ENCODE measurements at places on chromosomes 6 and 20. TPM values are rescaled to one million over a fixed set of nuclear protein-coding genes. Genes with fewer than 3 reads are reported as not detected.

C2 gene
- 5.1 TPM for total RNA-seq

LAMP5 gene
- not detected for total RNA-seq

DNA sequence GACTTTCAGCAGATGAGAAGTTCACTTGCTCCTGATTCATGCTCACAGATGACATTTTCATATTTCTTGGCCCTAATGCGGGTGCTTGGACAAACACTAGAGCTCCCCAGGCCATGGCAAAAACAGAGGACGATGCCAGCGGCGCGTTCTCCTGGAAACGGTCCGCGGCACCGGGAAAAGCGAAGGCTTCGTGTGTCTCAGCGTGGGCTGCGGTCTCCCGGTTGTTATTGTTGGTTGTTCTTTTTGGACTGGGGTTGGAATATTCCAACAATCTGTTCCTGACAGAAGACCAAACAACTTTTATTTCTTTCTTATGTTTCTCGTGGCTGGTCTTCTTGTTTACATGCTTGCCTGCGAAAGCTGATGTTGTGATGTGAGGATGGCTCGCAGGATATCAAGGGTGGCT, 46.8 kb upstream of the NEDD9 start:
- no peak overlapping the region for H3K4me3 ChIP-seq
- H3K36me3 ChIP-seq = no peaks in the 10 kb centered on the region
- H3K4me1 ChIP-seq = peaks cover 33% of the 10 kb centered on the region
- DNase-seq = no peak

DNA sequence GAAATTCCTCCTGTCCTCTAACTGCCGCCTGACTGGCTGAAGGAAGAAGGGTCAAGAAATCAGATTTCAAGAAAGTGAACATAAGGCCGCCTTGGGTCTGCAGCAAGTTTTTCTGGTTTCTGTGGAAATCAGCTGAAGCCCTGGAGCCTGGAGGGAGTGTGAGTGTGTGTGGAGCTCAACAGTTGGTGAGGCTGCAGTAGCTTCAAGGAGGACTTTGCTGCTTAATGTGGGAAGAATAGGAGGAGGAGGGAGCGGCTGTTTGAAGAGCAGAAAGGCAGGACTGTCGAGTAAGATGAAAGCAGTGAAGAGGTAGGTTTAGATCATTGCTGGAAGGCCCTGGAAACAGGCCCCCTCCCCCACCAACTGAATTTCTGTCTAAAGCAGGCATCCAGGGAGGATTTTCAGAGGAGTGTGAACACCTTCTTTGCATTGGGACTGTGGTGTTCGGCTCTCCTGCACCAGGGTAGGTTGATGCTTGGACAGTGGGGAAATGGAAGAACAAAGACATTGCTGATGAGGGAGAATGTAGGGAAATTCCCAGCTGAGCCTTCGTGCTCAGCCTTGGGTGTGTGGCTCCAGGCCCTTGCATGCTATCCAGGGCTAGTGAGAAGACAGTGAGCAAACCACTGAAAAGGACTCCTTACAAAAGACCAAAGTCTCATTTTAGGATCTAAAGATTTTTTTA, 79.5 kb upstream of the VSTM2L start:
- H3K36me3 ChIP-seq = no peaks in the 10 kb centered on the region
- no peak overlapping the region for H3K27ac ChIP-seq
- H3K4me3 ChIP-seq = no peak overlapping the region
- H3K27me3 ChIP-seq = no peaks in the 10 kb centered on the region
- H3K4me1 ChIP-seq = no peaks in the 10 kb centered on the region

DNA sequence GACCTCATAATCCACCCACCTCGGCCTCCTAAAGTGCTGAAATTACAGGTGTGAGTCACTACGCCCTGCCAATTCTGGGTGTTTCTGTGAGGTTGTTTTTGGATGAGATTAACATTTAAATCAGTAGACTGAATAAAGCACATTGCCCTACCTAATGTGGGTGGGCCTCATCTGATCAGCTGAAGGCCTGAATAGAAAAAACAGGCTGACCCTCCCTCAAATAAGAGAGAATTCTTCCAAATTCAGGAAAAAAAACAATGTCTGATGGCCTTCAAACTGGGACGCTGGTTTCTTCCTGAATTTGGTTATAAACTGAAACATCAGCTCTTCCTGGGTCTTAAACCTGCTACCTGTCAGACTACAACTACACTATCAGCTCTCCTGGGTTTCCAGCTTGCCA, 51.0 kb downstream of the POU3F2 start:
- H3K36me3 ChIP-seq = peaks cover 9% of the 10 kb centered on the region
- no peak for DNase-seq
- no peaks in the 10 kb centered on the region for H3K27me3 ChIP-seq
- no peak overlapping the region for H3K27ac ChIP-seq
- H3K4me3 ChIP-seq = no peak overlapping the region

Measured in T-cell (primary cell).